ENCODE measurements at places on chromosomes 1 and 21.
A peak's percentile ranks its signal among the peaks of the same experiment; 100 is the strongest.

DNA sequence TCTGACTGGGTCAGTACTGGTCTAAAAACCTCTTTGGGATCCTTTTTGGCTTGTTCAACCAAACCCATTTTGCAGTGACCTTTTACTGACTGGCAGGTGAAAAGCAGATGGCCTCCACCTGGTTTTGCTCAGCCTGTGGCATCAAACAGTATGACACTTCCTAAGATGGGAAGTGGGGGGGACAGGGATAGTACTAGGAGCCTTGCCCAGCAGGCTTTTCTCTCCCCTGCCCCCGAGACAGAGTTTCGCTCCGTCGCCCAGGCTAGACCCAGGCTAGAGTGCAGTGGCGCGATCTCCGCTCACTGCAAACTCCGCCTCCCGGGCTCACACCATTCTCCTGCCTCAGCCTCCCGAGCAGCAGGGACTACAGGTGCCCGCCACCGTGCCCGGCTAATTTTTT is 18.3 kb downstream of the INTS3 start:
- DNase-seq = no peak

DNA sequence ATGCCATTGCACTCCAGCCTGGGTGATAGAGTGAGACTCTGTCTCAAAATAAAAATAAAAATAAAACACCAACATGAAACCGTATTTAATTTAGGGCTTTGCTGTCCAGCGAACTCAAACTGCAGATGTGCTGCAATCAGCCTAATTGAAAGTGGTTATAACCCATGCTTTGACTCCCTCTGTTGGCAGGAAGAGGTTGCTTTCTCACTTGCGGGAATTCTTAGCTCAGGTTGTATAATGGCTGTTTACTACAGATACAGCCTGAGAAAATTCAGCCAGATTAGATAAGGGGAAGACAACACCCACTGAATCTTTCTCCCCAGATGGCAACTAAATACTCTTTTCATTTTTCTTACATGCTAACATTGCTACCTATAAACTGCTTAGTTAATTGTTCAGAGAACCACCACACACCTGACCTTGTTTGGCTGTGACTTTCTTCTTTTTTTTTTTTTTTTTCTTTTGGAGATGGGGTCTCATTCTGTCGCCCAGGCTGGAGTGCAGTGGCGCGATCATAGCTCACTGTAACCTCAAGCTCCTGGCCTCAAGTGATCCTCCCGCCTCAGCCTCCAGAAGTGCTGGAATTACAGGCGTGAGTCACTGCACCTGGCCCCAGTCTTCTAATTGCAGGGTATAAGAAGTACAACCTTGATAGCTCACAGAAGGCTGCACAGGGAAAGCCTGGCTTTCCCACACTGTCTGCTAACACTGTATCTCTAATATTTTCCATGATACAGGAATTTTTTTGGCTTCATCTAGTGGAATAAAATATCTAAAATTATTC is 34.6 kb downstream of the DNTTIP2 start:
- DNase-seq = peak; percentile 28

GRCh38 chr1:93625582-93626327 is 55.9 kb downstream of the BCAR3 start:
- no peak for DNase-seq

GRCh38 chr1:32208891-32209328 is at the start of gene DCDC2B:
TSS of gene DCDC2B (plus strand) at chr1:32209089. CDS start at chr1:32209094, 5 bp downstream.
- DNase-seq = peak; percentile 74

- DNase-seq = no peak
These were observed 53.4 kb upstream of the GOLT1A start for GRCh38 chr1:204267191-204267601.

GRCh38 chr1:248850536-248851251 is 8.2 kb downstream of the ZNF692 start:
- no peak for DNase-seq

GRCh38 chr21:15405214-15405613 is 324.6 kb upstream of the USP25 start:
- no peak for DNase-seq

Measured in NCI-H187 treated with DMSO at 0.1 percent for 48 hours (cell line).